ENCODE measurements at places on chromosomes 7 and 10.
A peak's percentile ranks its signal among the peaks of the same experiment; 100 is the strongest.

DNA sequence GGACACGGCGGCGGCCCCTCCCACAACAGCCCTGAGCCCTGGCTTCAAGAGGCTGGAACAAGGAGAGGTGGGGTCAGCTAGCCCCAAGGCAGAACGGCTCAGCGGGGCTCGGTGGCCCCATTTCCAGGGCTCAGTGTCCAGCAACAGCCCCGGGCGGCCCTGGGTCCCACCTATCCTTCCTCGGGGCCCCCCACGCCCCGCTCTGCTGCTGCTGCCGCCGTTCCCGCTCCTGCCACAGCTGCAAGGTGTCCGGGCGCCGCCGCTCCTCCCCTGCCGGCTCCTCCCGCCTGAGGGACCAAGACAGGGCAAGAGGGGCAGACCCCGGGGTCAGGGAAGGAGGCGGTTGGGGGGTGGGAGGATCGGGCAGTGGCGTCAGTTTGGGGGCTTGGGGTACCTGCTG is 3.4 kb upstream of the SAP25 start:
- DNase-seq: no peak

DNA sequence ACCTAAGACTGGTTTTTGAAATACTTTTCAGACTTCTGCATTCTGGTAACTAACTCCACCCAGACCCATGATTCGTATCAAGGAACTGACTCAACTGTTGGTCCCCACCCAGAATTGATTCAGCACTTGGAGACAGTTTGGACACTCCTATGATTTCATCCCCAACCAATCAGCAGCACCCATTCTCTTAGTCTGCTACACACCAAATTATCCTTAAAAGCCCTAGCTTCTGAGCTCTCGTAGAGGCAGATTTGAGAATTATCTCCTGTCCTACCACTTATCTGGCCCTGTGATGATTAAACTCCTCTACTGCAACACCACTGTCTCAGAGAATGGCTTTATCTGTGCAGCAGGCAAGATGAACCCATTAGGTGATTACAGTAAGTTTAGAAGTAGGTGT is 7.7 kb upstream of the GSTO1 start:
- no peak for DNase-seq

DNA sequence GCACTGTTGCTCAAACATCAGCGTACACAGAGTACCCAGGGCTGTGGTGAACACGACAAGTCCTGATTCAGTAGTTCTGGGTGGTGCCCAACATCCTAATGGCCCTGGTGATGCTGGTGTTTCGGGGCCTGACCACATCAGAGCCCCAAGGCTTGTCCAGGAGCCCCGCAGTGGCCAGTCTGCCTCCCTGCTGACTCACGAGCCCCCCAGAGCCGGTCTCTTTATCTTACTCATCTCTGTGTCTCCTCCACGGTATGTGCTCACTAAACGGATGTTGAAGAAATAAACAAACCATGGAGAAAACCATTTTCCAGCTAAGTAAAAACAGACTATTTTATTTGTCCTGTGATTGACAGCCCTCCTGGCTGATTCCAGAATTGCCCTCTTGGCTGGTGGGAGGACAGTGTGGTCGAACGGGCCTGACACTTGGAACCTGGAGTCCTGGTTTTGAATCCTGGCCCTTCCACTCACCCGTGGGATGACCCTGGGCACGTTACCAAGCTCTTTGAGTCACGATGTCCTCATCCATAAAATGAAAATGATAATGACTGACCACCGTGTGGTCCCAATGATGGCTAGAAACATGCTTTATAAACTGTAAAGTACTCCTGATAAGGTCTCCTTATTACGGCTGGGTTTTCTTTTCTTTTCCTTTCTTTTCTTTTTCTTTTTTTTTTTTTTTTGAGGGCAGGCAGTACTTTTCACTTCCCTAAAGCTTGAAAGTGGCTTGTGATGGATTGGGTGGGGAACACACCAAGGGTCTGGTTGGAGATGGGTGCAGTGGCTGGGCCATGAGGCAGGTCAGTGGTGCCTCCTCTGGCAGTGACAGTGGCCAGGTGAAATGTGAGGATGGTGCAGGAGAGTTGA is 5.7 kb downstream of the HIP1 start:
- no peak for DNase-seq

GRCh38 chr7:50733552-50733951 is 49.1 kb downstream of the GRB10 start:
- no peak for DNase-seq

DNA sequence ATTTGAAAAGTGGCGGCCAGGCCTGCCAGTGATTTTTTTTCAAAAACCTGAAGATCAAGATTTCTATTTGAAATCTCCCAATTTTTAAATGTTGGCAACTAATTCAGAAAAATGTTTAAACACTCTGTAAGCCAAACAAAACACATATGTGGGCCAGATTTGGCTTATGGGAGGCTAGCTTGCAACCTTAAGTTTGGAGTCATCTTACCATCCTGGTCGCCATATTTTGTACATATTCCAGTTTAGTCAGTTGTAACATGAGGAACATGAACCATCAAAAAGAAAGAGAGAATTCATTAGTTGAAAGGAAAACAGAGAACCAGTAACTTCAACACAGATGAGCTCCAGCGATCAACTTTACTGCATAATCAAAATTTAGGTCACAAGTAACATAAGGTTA is 115.4 kb downstream of the TMEM26 start:
- no peak for DNase-seq

DNA sequence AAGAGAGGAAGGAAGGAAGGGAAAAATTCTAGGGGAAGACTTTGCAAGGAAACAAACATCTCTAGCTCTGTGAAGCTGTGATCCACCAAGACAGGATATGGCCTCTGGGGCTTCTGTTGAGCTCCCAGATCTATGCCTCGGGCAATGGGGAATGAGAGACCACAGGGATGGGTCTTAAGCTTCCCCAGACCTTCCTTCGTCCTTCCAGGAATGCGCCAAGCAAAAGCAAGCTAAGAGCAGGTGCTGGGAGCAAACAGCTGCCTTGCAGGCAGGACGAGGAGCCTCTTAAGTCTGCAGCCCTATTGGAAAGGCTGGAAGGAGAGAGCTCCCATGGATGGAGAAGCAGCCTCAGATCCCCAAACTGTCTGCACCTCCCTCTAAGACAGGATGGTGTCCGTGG is 21.9 kb upstream of the ELN start:
- no peak for DNase-seq

DNA sequence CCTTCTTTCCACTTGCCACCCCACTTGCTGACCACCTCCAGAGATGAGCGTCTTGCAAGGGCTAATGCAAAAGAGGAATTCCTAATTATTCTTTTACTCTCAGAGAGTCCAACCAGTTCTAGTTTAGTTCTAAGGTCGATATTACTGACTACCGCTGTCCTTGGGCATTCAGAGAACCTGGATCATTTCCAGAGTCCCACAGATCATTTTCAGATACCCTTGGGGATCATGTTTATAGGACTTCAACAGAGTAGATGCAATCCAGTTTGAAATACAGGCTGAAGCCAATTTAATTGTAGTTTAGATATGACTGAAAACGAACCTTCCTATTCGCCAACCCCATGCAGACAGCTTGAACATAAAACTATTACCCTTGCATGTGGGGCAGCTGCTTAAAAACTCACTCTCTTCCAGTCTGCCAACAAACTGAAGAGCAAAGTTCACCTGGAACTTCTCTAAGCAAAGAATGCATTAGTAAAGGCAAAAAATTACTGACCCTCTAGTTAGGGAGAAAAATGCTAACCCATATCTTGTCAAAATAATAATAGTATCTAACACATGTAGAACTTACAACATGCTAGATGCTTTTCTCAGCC is 22.4 kb downstream of the CFAP69 start:
- DNase-seq: no peak

DNA sequence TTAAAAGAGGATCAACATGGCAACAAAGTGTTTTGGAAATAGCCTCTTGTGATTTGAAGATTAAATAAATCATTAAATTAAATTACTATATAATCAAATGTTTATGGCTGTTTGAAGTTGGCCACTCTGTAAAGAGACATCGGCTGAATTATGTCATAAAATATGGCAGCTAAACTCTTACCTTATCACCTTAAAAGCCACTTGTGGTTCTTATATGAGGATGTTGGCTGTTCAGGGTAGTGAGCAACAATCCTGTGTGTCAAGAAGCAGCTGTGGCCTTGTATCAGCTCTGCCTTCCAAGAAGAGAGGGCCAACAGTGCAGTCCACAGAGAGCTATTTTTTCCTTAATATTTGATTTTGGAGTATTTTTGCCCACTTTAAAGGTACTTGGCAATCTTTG is 113.4 kb upstream of the CDK6 start:
- DNase-seq: no peak

DNA sequence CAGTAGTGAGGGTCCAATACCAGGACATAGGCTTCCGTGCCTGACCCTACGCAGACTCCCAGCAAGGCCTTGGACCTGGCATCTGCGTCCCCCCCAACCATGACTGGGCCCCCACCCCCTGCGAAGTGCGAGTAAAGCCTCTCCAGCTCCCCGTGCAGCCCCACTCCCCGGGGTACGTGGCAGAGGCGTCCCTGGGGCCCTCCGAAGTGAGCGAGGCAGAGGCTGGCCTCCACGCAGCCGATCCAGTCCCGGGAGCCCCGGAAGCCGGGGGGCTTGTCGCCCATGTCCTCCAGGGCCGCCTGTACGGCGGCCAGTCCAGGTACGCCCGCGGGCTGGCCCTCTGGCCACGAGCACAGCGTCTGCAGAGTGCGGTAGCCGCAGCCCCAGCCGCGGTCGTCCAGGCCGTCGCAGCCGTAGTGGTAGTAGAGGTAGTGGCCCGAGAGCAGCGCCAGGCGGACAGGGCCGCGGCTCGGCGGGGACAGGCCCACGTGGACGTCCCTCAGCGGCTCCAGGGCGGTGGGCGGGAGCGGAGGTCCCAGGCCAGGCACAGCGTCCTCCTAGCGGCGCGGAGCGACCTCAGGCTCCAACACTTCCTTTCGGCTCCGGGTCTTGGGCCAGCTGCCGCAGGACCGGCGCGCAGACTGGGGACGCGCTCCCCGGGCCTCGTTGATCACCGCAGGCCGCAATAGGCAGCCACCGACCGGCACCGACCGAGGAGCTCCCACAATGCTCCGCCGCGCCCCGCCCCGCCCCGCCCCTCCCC is at the start of gene UFSP1:
TSS of gene UFSP1 (minus strand) at position 728 of the 763 bp plus-strand sequence. CDS start at position 284, 444 bp downstream.
- DNase-seq: no peak

DNA sequence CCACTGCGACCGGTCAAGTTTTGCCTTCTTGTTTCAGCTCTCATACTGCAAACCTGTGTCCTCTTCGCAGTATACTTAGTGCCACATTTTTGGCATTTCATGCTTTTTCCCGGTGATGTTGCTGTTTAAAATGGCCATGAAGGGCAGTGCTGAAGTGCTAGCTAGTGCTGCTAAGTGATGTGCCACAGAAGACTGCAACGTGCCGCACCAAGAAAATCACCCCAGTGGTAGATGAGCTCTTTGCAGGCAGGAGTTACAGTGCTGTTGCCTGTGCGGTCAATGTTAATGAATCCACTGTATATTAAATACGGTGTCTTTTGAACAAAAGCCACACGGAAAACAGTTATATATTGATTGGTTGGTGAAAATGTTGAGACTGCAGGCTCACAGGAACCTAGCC is 120.3 kb downstream of the ANLN start:
- no peak for DNase-seq

DNA sequence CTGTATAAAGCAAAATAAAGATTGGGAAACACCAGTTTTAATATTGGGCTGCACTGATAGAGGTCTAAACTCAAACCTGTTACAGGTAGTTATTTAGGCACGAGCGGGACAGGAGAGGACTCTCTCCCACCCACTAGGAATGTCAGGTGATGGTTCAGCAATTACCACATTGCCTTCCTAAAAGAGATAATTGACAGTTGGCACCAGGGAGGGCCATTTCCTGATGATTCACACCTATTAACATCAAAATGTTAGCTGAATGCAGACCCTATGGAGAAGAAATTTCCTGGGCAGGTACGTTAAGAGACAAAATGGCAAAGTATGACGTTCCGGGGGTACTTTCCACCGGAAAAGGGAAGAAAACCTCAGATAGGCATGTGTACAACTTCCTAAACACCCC is 272.6 kb downstream of the SDHAF3 start:
- DNase-seq: no peak

GRCh38 chr10:132141076-132141475 is 45.7 kb upstream of the DPYSL4 start:
- peak; percentile 52 for DNase-seq

GRCh38 chr7:73966941-73967831 is 60.8 kb upstream of the ELN start:
- no peak for DNase-seq

GRCh38 chr10:84993251-84994035 is 665.1 kb downstream of the CCSER2 start:
- no peak for DNase-seq

GRCh38 chr7:1100834-1101562 is 13.1 kb downstream of the GPER1 start:
- DNase-seq: no peak

DNA sequence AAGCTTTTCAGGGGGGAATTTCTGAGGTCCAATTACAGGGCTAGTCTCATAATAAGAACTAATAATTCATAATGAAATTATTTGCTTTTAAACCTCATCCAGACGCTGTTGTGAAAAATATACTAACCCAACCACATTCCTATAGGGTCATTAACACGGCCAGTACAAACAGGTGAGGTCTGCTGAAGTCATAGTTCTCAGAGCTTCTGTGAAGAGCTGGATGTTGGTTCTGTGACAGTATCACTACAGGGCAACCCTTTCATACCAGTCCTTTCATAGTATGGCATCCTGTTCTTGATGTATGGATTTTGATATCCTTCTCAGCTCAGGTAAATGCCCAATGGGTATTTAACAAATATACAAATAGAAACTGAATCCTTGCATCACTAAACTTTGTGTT is 62.3 kb upstream of the FAM133B start:
- DNase-seq: no peak

DNA sequence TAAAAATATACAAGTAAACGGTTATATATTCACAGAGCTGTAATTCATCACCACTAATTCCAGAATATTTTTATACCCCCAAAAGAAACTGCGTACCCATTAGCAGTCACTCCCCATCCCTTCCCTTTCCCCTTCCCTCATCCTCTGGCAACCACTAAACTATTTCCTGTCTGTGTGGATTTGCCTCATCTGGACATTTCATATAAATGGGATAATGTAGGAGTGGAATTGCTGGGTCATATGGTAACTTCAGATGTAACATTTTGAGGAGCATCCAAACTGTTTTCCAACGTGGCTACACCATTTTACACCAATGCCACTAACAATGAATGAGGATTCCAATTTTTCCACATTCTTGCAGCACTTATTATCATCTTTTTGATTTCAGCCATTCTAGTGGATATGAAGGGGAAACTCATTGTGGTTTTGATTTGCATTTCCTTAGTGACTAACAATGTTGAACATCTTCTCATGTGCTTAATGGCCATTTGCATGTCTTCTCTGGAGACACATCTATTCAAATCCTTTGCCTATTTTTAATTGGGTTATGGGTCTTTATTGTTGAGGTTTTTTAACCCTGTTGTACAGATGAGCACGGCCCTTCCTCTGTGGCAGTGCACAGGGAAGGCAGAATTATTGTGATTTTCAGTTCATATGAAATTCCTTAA is 79.2 kb downstream of the RBM20 start:
- no peak for DNase-seq

DNA sequence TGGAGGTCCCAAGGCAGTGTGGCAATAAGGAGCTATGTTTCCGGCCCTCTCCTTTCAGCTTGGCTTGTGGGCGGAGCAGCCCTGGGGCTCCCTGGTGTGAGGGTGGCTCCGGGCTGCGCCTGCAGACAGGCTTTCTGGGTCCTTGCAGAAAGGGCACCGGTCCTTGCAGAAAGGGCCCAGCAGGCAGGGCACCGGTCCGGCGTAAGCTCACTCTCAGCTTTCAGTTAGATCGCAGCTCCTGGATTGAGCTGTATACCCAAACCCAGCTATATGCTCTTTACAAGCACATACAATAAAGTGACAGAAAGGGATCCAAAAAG is 293.8 kb upstream of the SHH start:
- no peak for DNase-seq

All from posterior cingulate gyrus (tissue), 11 donors.